ENCODE measurements at places on chromosomes 12 and 14.

DNA sequence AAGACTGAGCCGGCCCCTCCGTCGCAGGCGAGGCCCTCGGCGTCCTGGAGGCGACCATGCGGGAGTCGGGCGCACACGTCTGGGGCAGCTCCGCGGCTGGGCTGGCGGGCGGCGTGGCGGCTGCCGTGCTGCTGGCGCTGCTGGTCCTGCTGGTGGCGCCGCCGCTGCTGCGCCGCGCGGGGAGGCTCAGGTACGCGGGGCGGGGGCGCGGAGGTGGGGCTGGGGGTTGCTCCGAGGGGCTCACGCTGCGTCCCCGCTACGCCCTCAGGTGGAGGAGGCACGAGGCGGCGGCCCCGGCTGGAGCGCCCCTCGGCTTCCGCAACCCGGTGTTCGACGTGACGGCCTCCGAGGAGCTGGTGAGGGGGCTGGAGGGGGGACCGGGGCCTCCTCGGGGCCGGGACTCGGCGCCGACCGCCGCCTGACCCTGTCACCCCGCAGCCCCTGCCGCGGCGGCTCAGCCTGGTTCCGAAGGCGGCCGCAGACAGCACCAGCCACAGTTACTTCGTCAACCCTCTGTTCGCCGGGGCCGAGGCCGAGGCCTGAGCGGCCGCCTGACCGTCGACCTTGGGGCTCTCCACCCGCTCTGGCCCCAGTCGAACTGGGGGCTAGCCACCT lies 7.8 kb downstream of the AMN start:
- DNase-seq: no peak

DNA sequence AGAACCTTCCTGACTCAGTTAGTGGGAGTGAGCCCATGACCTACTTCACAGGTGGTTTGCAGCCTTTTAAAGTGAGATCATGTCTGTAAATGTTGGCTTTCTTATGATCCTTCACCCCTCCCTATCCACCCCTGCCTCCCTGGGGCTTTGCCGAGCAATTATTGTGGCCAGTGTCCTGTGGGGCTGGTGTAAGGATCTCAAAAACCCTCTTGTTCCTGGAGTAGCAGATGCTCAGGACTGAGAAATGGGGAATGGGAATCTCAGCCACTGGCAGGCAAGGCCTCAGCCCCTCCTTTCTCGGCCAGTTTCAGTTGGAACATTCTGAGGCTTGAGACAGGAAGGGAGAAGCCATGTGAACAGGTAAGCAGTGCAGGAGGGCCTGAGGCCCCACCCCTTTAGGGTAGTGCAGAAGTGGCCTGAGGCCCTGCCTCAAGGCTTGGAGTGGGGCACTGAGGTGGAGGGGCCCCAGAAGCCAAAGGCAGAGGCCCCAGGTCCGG lies 53.8 kb downstream of the PLEKHG3 start:
- no peak for DNase-seq

DNA sequence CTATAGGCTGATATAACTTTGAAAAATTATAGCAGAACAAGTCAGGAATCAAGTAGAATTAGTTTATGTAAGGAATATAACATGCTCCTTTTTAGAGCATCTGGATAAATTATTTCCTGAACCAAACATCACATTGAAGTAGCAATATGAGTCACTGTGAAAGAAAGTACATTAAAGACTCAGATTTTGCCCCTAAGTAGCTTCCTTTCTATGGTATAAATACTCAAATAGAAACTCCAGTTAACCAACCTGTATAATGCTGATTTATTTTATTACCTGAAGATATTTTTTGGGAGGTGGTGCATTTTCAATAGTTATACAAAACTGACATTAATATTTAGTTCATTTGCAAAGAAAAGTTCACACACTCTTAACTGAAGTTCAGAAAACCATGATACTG lies 312.1 kb downstream of the ITPR2 start:
- DNase-seq: no peak

- no peak for DNase-seq
These were observed 263.1 kb downstream of the LRIG3 start for GRCh38 chr12:58657190-58657589.

DNA sequence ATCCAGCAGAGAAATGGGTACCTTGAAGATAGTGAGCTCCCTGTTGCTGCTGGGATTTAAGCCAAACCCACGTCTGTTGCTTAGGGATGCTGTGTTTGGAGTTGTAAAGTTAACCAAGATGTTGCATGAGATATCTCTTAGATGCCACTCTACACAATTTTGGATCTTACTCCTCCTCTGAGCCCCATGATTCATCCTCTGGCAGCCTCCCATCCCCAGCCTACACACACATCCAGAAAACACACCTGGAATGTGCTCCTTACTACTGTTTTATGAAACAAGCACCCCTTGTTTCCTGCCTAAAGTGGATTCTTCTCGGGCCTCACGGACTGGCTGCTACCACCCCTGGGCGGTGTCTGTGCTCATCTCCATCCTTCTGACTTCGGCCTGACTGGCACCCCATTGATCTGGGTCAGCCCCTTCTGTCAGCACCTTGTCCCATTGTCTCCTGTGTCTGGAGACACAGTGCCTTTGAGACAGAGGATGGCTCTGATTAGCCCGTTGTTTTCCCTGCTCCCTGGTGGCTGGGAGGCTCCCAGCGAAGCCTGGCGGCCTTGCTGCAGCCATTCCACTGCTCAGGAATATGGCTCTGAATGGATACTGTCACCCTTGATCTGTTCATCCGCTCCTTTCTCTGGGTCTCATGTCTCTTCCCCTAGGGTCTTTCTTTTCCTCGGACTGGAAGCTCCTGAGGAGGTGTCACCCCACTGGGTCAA lies 24.3 kb downstream of the TSPAN9 start:
- no peak for DNase-seq

DNA sequence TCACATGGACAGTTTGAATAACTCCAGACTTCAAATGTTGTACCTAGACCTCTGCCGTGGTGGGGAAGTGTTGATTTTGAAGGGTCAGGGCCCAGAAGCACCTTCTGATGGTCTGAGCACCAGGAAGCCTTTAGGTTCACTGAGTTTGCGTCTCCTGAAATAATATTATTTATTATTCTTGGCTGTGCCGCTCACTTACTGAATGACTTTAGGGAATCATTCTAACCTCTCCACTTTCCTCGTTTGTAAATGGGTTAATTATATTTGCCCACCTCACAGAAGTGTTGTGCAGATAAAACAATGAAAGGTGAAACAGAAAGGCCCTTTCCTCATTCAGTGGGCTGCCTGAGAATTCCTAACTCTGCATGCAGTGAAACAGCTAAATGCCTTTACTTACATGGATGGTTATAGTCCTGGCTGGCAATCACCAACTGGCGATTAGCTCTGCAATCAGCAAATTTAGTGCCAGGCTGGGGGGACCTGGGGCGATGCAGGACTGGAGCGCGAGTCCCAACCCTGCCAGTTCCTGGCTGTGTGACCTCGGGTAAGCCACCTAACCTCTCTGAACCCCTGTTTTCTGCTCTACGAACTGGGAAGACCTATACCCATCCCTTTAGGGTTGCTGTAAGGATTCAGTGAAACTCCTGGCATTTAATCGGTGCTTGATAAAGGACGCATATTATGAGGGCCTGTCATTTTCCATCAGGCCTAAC lies 57.5 kb downstream of the MAP1LC3B2 start:
- no peak for DNase-seq

GRCh38 chr14:65412856-65413738 lies 567 bp downstream of the FUT8 start:
- peak; percentile 35 for DNase-seq

DNA sequence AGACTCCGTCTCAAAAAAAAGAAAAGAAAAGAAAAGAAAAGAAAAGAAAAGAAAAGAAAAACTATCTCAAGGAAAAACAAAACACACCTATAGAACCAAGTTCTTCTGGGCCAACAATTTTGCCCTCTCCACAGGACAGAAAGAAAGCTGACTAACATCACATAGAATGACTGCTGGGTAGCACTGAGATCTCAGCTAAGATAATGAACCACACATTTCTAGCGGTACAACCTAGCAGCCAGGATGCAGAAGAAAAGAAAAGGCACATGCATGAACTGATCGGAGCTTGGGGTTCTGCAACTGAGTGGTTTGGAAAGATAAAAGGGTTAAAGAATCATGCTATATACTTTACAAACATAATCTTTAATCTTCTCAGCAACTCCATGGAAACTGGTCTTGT lies 19.5 kb downstream of the TMED10 start:
- no peak for DNase-seq

GRCh38 chr12:3379079-3379478 lies 111.9 kb upstream of the PRMT8 start:
- no peak for DNase-seq

GRCh38 chr14:38252066-38252710 lies 3.7 kb downstream of the CLEC14A start:
- DNase-seq: no peak

DNA sequence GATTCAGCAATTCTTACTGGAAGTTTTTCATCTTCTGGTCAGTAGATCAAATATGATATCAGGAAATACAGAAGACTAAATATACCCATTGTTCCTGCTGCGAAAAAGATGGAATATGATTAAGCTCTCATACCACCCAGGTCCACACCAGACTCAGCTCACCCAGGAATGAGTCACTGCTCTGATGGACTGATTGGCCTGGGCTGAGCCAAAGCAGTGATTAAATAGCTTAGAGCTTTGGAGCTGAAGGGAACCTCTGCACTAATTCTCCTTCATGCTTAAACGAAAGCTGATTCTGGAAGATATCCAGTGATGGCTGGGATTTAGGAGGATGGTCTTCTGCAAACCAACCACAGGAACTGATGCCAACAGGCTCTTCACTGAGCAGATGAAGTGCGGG lies 62.0 kb upstream of the SYT1 start:
- DNase-seq: no peak

GRCh38 chr12:30110958-30111586 lies 327.3 kb upstream of the TMTC1 start:
- no peak for DNase-seq

DNA sequence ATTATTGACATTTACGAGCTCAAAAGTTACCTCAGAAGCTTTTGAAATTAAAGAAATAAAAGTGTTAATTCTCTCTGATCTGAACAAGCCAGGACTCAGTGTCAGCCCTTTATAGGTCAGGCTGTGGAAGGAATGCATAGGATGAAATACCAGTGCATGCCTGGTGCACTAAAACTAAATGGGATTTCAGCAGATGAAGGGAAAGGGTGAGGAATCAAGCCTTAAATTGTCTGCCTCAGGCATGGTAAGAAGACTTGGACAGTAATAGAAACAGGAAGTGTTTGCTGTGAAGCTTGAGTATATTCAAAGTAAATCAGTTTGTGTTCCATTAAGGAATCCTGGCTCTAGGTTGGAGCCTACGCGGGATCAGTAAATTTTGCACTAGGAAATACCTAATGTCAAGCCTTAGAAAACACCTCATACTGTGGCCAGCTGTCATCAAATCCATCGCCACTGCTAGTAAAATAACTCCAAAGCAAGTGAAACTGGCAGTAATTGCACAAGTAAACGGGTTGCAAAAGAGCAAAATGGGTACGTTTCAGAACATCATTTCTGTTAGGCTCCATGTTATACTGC lies 76.3 kb downstream of the PDE3A start:
- DNase-seq: no peak

DNA sequence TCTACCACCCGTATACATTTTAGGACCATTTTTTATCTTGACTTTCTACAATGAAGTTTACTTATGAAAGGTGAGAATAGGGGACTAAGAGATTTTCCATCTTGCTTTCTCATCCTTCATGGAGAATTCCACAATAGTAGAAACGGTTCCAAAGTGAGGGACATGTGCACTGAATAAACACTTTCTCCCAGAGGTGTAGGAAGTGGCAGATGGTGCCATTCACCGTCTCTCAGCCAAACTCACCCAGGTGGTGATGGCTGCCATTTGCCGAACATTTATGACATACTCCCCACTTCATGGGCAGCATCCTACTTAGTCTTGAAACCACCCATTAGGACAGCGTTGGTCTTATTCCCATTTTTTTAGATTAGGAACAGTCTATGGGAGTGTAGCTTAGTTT lies 540.5 kb downstream of the DIO2 start:
- DNase-seq: no peak

DNA sequence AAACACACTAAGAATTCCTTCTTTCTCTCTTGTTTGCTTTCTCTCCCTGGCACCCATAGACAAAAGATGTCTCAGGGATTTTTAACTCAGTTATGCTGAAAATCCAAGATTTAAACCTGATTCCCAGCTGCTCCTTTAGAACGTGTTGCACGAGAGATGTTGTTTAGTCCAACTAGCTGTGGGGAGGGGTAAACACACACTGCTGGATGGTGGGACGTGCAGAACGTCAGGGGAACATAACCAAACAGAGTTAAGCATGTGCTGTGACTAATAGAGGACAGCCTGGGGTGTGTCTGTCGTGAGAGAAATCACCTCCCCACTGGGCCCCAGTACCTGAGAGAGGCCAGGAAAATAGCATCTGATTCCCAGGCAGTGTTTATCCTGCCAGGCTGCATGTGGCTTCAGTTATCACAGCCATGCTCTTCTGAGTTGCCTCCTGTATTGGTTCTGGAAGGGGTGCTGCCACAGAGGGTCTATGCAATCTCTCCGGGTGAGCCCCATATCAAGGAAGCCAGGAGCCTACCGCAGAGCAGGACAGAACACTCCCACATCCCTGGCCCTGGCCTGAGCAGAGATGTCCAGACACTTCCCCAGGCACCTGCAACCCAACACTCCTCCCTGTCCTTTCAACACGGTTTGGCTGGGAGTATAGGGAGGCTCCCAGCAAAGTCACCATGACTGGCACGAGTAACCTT lies 112.7 kb upstream of the EGLN3 start:
- DNase-seq: no peak

DNA sequence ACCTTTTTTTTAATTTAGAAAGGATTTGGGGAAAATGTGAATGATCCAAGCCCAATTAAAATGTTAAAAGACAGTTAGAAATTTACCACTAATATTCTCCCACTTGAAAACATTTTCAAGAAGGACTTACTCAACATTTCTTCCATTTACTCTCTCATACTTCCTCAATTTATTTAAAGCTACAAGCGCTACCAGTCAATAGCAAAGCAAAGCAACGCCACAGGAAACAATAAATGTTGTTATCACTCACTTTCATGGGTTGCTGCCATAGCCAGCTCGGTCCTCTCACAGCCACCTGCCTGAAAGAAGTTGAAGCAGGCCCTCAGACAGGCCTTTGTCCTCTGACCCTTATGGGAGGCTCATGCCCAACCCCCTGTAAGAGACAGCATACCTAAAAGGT lies 6.0 kb upstream of the SOS2 start:
- DNase-seq: no peak

DNA sequence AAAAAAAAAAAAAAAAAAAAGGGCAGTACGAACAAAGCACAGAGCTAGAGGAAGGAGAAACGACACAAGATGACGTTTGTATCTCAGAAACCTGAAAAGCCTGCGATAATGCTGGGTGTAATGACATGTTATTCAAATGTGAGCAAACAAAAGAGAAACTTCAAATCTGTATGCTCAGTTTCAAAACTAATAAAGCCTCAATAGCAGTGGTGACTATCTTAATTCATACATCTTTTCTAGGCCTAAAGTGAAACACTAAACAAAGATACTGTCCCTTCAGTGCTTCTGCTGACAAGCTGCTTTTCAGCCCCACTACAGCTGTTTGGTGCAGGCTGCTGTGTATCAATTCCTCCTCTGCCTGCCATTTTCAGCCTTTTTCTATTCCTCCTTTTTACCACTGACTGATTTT lies 15.8 kb downstream of the ITPR2 start:
- DNase-seq: no peak

Data from stimulated activated CD4-positive, alpha-beta T cell treated with anti-CD3 and anti-CD28 coated beads, TNF-alpha, amount 100 ng/mL, for 4 hours (primary cell).